ENCODE measurements at places on chromosomes 5 and 9.

DNA sequence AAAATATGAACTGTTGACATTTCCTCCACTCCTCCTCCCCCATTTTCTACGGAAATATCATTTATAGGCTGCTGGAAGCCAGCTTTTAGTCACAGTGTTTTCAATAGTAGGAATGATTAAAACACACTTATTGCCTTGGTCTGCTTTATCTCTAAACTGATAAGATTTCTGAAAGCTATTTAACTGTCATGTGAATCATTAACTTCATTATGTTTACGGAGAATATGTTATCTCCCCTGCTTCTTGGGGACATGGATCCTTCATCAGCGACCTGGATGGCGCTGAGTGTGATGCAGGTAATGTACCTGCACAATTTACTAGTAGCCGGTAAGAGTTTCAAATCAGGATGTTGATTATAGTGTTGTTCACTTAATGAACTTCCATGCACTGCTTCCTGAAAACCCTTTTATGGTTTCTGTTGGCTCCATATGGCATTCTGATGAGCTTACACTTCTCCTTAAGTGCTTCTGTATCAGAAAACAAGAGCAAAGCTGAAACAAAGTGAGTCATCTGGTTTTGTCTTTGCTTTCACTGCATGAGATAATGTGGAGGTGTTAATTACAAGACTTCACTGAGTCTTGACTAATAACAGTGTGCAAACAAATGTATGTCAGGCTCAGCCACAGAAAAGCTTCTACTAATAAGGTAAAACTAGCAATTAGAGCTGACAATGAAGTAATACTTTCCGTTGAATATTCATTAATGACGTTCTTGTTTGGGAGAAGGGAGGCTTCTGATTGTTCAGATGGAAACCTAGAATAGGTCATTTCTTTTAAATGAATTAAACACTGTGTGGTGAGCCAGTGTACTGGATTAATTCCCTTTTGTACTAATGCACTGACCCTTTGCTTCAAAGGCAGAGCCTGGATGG lies 162.4 kb upstream of the ZNF608 start:
- ATAC-seq: peak; percentile 32

DNA sequence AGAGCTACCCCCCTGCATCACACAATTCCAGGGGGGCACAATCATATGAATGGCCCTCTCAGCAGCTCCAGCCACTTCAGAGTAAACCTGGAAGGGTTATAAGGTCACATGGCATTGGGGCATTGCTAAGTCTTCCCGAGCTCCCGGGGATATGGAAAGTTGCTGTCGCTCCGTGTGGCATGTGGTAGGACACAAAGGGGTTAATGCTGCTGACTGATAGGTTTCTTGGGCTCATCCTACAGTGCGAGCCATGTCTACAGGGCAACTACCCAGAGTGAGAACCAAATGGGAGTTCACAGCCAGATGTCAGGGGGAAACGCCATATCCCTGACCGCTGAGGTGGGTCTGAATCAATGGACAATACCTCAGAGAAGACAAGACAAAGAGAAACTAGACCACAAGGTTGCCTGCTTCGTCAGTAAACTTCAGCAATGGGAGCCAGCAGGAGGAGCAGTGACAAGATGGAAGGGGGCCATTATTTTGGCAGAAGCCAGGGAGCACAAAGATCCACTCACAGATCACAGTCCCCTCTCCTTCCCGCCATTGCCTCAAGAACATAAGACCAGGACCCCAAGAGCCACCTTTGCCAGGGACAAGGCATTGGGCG lies 52.4 kb upstream of the SHISAL2B start:
- ATAC-seq: no peak

GRCh38 chr5:75640395-75640794 lies 29.1 kb downstream of the ANKDD1B start:
- no peak for ATAC-seq

- no peak for ATAC-seq
These were observed 64.6 kb upstream of the SHB start for GRCh38 chr9:38133595-38133994.

- ATAC-seq: peak; percentile 59
These were observed 81.2 kb downstream of the ARL15 start for GRCh38 chr5:54229041-54229780.

DNA sequence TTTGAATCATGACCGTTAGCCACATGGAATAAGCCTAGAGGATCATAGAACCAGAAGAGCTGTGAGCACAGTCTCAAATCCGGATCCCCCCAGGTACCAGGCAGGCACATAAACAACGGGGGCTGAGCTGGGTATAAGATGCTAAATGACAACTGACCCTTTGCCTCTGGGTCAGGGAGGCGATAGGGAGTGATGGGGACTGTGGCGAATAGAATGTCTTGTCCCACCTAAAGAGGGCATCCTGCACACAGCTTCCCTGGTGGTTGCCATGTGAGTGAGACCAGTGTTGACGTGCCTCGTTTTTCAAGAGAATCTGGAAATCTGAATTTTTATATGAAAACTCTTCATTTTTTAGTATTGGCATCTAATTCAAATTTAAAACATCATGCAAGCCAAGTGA lies 33.6 kb downstream of the SLC6A7 start:
- no peak for ATAC-seq

DNA sequence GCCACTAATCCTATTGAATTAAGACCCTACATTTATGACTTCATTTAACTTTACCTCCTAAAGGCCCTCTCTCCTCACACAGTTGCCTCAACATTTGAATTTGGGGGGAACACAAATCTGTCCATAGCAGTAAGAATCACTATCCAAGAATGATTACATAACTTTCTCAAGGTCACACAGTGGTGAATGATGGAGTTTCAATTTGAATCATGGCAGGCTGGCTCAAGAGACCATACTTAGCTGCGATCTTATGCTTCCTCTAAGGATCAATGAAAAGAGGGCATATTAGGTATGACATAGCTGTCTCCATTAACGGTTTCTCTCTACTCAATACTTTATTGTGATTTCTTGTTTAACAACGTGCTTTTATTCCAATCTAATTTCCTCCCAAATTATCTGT lies 44.1 kb upstream of the PDE4D start:
- no peak for ATAC-seq

GRCh38 chr9:107378006-107378405 lies 94.9 kb downstream of the RAD23B start:
- ATAC-seq: no peak

GRCh38 chr9:77595426-77596095 lies 52.6 kb downstream of the GNA14 start:
- ATAC-seq: no peak

DNA sequence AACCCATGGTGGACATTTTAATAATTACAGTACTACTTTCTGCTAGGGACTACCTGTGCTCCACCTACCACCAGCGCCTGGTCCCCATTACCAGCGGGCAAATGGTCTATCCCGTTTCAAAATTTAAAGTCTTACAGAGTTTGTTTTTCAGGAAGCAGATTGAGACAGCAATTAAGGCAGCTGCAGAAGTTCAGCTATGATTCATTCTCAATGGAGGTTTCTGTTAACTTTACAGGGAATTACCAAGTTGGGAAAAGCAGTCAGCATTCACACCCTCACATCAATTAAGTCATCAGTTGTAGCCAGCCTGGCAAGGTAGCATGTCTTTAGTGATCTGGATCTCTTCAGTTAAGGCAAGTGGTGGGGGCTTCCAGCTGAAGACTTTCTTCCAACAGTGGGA lies 410.6 kb upstream of the DAB2 start:
- ATAC-seq: no peak

- peak; percentile 40 for ATAC-seq
These were observed 542.4 kb downstream of the RAB3C start for GRCh38 chr5:59125011-59125961.

GRCh38 chr5:103498211-103498610 lies 64.4 kb downstream of the NUDT12 start:
- no peak for ATAC-seq

DNA sequence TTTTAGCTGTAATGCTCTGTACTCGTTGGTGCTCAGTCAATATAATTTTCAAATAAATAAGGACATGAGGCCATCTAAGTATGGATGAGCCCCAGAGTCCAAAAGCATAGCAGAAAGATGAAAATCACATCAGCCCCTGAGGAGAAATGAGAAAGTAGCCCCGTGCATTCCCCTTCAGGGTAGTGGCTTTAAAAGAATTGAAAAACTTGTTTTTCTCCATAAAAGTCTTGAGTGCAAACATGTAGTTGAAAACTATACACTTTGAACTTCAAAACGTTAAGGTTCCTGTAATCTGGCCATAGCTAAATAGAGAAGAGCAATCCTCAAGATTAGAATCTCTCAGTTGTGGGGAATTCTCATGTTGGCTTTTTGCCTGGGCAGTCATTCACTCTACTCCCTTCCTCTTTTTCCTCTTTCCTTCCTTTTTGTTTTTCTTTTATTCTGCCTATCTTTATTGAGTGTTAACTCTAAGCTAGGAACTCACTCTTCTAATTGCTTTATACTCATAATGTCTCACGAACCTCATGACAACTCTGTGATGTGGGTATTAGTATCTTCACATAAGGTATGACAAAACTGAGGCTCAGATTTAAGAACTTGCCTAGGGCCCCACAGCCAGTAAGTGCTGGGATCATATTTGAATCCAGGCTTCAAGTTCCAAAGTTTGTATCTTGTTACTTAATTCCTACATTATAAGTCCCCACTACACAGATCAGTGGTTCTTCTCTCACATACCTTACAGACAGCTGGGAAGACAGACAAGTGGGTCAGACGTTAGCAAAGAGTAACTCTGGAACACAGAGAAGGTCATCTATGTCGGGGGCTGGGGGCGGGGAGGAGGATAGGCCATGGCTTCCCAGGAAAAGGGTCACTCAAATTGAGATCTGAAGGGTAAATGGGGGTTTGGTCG lies 46.4 kb upstream of the ABCA1 start:
- ATAC-seq: no peak

DNA sequence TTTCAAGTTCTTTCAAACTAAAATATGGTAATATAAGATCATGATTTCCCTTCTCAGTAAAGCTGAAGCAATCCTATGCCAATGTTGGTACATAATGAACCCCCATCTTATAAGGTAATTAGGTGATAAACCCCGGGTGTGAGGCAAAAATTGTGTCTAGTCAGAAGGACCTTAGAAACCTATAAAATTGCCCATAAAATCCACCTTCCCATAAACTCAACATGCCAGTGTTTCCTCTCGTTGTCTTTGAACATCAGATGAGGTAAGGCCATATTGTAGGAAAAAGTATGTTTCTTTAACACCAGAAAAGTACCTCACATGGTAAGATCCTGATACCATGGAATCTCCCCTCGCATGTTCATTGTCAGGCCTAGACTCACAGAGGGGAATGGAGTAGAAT lies 43.3 kb downstream of the SNCAIP start:
- no peak for ATAC-seq

DNA sequence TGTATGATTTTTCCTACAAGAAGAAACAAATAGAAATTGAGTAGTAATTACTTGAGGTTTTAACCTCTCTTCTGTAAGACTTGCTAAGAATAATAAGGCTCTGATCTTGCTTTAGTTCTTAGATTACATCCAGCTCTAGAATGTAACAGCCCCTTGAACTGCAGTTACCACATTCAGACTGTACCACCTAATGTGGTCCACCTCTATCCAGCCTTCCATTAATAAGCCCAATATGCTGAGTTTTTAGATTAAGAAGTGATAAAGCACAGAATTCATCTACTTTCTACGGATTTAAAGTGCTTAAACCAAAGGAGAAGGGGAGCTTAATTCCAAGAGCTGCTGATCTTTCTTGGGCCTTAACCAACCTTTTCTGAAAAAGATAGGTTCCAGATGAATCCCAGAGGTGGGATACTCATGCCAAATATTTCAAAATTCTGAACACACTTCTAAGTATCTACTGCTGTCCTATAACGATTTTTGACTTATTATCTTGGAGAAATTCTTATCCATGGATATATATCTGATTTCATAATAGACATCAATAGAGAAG lies 131.5 kb downstream of the ZNF608 start:
- ATAC-seq: no peak

DNA sequence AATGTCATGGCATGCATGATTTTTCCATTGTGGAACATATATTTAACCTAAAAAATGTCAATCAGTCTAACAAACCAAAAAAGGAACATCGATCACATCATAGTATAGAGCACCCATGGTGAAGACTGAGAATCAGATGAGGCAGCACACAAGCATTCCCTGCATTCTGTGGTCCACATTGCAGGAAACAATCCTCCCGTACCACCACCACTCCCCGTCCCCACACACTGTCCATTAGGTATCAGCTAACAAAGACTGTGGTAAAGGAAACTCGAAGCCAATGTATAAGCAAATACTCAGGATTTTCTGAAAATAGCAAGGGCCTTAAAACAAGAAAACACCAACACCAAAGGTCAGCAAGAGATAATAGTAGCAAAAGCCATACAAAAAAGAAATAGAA lies 1104.4 kb upstream of the SEMA6A start:
- ATAC-seq: no peak

- no peak for ATAC-seq
These were observed 40.9 kb downstream of the ANKRD55 start for GRCh38 chr5:56192246-56192645.

DNA sequence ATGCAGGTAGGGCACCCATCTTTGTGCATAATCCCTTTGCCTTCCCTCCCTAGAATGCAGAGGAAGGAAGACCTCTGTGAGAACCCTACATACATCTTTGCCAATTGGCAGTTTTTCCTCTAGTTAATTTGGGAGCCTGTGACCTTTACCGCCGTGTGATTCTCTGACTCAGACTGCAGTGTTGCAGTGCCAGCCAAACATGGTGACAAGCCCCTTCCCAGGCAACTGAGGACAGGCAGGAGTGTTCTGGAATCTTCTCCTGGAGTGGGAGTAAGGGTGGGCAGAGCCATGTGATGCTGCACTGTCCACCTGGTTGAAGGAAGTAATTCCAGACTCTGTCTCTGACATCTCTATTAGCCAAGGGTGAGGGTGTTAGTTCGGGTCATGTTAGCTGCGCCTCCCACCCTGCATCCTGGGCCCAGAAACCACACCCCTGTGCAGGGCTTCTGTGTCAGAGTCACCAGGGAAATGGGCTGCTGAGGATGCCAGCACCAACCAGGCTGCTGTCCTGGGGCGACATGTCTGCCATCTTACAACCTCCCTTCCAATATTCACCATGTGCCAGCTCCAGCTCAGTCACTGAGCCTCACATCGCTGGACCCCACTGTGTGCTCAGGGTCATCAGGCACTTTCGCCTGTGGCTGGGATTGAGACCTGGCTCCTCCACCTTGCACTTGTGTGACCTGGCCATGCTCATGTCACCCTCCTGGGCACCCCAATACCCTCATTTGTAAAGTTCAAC lies 21.8 kb downstream of the KCNIP1 start:
- ATAC-seq: no peak

DNA sequence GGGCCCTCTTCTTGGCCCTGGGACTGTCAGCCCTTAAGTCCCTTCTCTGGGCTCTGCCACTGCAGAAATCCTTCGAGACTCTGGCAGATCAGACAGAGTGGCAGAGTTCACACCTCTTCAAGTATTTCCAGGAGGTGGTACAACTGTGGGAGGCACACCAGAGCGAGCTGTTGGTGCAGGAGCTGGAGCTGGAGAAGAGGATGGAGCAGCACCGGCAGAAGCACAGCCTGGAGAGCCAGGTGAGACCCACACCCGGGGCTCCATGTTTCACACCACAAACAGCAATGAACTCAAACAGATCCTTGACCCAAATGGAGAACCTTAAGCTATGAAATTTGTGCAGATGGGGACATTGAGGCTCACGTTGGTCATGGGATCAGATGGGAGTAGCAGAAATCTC lies 17.5 kb downstream of the CCDC180 start:
- ATAC-seq: no peak

All from activated T-helper 17 cell treated with anti-CD3 and anti-CD28 coated beads, Interleukin-2, amount 50 U/mL, for 72 hours (primary cell).